A549 treated with ZK216348 at 1 μM for 4 hours (cell line): ENCODE measurements at places on chromosomes 6 and 20. TPM values are rescaled to one million over a fixed set of nuclear protein-coding genes. Genes with fewer than 3 reads are reported as not detected.

OR2J2 gene
- total RNA-seq = not detected in 5 replicates

PNLDC1 gene
- 0.14 to 0.17 TPM in 2 of 5 replicates, not detected in the others for total RNA-seq

HTR1E gene
- total RNA-seq = not detected in 5 replicates

BMP7 gene
- total RNA-seq = 0.13 to 0.78 TPM (median 0.55 TPM) in 5 replicates

RAET1L gene
- 0.32 to 0.49 TPM (median 0.38 TPM) in 3 of 5 replicates, not detected in the others for total RNA-seq

ZSCAN23 gene
- total RNA-seq = not detected in 5 replicates

ADAM33 gene
- total RNA-seq = 0.05 to 0.08 TPM in 2 of 5 replicates, not detected in the others

LINC00237 gene
- total RNA-seq = not detected in 5 replicates

CST2 gene
- total RNA-seq = 0.28 to 0.83 TPM (median 0.50 TPM) in 4 of 5 replicates, not detected in the other

ZNF322 gene
- 4.9 to 8.3 TPM (median 6.4 TPM) in 5 replicates for total RNA-seq
